Panc1 (cell line): ENCODE measurements at places on chromosomes 5 and 9.
A peak's percentile ranks its signal among the peaks of the same experiment; 100 is the strongest.

DNA sequence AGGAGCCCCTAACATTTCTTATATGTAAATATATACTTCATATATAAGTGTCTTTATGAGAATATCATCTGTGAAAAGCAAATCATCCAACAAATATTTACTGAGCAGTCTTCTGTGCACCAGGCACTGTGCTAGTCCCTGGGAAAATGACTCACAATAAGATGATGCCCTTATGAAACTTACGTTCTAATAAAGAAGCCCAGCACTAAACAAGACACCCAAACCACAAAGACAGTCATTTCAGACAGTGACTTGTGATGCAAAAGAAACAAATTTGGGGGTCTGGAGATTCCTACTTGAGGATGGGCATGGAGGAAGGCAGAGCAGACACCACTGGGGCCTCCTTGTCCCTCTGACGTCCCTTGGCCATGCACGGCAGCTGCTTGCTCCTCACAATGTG, 30.6 kb upstream of the PPP1R2B start:
- no peak overlapping the region for H3K27ac ChIP-seq
- H3K27me3 ChIP-seq: no peaks in the 10 kb centered on the region
- no peaks in the 10 kb centered on the region for H3K36me3 ChIP-seq
- no peaks in the 10 kb centered on the region for H3K4me1 ChIP-seq
- no peak overlapping the region for H3K4me3 ChIP-seq

GRCh38 chr9:19232823-19233194, 2.3 kb downstream of the DENND4C start:
- no peak for DNase-seq
- peak overlapping the region; percentile 59 for H3K4me3 ChIP-seq
- no peaks in the 10 kb centered on the region for H3K36me3 ChIP-seq
- no peaks in the 10 kb centered on the region for H3K27me3 ChIP-seq
- no peak overlapping the region for H3K27ac ChIP-seq
- peaks cover 6% of the 10 kb centered on the region for H3K4me1 ChIP-seq

GRCh38 chr5:45101146-45101545, 292.4 kb downstream of the MRPS30 start:
- H3K27me3 ChIP-seq: no peaks in the 10 kb centered on the region
- no peak for DNase-seq
- no peak overlapping the region for H3K4me3 ChIP-seq
- H3K36me3 ChIP-seq: no peaks in the 10 kb centered on the region
- H3K4me1 ChIP-seq: no peaks in the 10 kb centered on the region

- no peak overlapping the region for H3K4me3 ChIP-seq
- no peaks in the 10 kb centered on the region for H3K27me3 ChIP-seq
- no peak for DNase-seq
- H3K27ac ChIP-seq: no peak overlapping the region
Measured at GRCh38 chr5:83507431-83507830, 35.9 kb downstream of the VCAN start.

- H3K4me1 ChIP-seq: no peaks in the 10 kb centered on the region
- no peak overlapping the region for H3K4me3 ChIP-seq
- no peak overlapping the region for H3K27ac ChIP-seq
- H3K27me3 ChIP-seq: no peaks in the 10 kb centered on the region; the same call in 1 of the 2 replicates
- DNase-seq: no peak
Measured at GRCh38 chr5:130975847-130976246, 189.2 kb downstream of the HINT1 start.
